CD4-positive, alpha-beta T cell treated with Interleukin-4 for 1 hour (primary cell): ENCODE measurements at places on chromosomes 11 and 22.
A peak's percentile ranks its signal among the peaks of the same experiment; 100 is the strongest.

- no peak for DNase-seq
Observed at GRCh38 chr11:74380746-74381439, 17.3 kb downstream of the PGM2L1 start.

- no peak for DNase-seq
Observed at GRCh38 chr11:70482529-70482917, 84.2 kb downstream of the CTTN start.

GRCh38 chr11:107653076-107653475, 58.8 kb downstream of the SLN start:
- DNase-seq: no peak

DNA sequence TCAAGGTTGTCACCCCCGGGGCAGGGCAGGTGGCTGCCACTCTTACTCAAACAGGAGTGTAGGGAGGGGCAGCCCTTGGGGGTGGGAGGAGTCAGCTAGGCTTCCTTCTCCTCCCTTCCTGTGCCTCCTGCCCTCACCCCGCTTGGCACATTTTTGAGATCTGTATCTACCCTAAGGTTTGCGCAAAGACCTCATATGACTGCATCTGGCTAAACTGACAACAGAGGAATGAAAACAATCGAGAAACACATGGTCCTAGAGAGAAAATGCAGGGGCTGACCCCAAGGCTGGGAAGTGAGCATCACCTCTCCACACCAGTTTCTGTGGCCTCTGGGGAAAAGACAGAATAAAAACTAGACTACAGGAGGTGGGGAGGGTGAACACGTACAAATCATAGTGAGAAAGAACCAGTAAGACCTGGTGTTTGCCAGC, 28.1 kb downstream of the IGSF9B start:
- peak; percentile 33 for DNase-seq

GRCh38 chr11:35747668-35748067, 85.1 kb downstream of the TRIM44 start:
- DNase-seq: no peak

DNA sequence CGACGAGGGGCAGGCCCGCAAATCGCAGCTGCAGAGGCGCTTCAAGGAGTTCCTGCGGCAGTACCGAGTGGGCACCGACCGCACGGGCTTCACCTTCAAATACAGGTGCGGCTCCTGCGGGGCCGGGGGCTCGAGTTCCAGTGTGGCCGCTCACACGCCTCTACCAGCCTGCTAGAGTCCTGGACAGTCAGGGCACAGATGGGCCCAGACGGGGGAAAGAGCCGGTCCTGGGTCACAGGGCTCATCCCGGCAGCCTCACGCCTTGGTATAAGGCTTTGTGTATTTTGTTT, 506 bp downstream of the MCM5 start:
- DNase-seq: no peak

DNA sequence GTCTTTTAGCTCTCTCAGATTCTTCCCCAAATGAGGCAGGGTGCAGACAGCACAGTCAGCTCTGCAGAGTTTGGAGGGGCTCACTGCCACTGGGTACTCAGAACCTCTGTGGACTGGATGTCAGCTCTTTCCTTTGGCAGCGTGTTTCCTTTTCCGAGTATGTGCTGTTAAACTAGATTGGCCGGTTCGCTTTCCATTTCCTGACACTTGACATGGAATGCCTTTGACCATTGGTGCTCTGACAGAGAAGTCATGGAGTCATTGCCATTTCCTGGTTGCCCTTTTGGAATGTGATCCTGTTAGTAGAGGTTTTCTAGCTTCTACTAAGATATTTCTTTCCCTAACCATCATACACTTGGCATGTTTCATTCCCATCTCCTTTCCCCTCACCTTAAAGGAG, 86.7 kb downstream of the SWAP70 start:
- DNase-seq: no peak

DNA sequence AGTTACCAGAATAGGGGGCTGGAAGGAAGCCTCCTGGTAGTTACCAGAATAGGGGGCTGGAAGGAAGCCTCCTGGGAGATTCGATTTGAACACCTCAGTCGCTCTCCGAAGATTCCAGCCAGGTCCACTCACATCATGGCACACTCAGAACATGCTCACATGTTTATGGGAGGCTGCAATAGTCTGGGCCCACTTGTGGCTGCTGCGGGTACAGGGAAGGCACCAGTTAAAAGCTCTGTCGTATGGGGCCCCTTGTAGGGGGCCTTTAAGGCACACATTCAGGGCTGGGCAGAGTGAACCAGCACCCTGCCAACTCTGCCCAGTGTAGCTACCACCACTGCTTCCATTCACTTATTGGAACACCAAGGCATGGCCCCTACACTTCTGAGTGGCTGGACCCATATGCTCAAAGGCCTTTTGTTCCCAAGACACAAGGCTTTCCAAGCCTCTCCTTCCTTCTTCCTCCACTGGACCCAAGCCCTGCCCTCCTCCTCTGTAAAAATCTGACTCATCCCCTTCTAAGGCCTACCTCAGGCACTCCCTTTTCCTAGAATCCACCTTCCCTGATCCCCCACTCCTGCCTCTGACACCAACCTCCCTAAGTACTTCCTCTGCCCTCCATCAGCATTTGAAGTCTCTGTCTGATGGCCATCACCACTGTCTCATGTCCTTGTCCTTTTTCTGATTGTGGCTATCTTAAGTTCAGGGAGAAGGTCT, 28.0 kb downstream of the USP35 start:
- DNase-seq: no peak

DNA sequence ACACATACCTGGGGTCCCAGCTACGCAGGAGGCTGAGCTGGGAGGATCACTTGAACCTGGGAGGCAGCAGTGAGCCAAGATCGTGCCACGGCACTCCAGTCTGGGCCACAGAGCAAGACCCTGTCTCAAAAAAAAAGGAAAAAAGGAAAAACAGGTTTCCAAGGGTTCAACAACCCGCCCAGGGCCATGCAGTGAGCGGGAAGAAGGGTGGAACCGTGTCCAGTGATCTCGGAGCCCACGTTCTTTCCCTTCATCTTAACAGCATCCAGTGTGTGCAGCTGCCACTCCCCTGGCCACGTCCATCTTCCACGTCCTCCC, 14.9 kb upstream of the LRP5 start:
- no peak for DNase-seq

- DNase-seq: no peak
Observed at GRCh38 chr11:78432058-78432515, 14.5 kb upstream of the GAB2 start.

- no peak for DNase-seq
Observed at GRCh38 chr11:133911171-133911570, 45.6 kb downstream of the IGSF9B start.

GRCh38 chr11:13762718-13763117, 94.2 kb downstream of the FAR1 start:
- no peak for DNase-seq

DNA sequence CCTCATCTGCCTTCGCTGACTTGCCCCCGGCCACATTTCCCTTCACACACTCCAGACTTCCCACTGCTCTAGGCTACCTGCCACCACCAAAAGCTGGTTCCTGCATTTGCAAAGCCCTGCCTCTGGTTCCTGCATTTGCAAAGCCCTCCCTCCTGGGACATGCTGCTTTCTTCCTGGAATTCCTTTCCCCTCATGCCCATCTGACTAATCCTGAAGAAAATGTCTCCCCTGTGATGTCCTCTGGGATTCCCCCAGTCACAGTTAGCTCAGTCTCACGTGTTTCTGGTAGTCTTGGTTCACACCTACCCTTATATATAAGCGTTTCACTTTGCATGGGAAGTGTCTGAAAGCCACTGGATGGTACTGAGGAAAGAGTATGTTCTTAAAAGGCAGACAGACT, 206.9 kb downstream of the DBX1 start:
- DNase-seq: no peak

DNA sequence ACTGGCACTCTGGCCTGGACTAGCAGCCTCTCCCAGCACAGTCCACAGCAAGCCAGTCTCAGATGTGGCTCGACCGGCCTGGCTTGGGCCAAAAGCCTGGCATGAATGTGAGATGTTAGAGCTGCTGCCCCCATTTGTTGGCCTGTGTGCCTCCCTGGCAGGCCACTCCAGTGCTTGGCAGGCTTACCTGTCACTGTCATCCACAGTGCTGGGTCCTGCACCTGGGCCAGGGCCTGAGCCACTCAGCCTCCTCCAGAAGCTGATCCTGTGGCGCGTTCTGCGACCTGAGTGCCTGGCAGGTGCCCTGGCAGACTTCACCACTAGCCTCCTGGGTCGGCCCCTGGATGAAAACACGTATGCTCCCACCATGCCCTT, 36.1 kb downstream of the RRP8 start:
- DNase-seq: no peak

DNA sequence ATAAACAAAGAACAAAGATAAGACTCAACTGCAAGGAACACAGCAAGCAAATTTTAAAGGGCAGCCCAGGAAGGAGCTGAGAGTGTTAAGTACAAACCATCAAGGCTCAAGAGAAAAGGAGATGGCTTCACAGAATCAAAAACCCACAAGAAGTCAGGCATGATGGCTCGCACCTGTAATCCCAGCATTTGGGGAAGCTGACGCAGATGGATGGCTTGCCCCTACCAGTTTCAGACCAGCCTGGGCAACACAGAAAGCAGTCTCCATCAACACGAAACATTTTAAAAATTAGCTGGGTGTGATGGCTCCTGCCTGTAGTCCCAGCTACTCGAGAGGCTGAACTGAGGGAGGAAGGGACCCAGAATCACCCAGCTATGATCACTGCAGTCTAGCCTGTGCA, 32.6 kb downstream of the MAPK1 start:
- DNase-seq: peak; percentile 56

DNA sequence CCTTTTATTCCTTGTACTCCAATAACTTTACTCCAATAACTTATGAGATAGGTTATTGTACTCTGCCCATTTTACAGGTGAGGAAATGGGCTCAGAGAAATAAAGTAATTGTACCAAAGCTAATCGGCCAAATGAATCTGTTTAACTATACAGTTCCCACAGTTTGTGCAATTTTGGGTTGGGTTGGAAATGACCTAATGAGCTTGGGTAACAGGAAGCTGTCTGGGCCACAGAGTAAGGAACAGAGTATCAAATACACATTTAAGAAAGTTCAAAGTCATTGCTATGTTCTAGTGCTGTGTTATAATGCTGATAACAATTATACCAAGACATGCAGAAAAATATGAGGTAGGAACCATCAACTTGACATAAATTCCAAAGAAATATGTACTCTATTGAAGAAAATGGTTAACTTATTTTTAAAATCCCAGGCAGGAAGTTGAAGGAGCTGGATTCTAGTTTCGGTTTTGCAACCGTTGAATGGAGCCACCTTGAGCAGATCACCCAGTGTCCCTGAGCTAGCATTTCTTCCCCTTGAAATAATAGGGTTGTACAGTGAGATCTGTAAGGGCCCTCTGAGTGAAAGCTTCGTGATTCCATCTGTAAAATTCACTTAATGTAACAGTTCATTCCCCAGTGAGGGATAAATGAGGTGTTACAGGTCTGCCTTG, 360.9 kb upstream of the NARS2 start:
- DNase-seq: no peak
